ENCODE measurements at places on chromosomes 11 and 22.
A peak's percentile ranks its signal among the peaks of the same experiment; 100 is the strongest.

- no peak for DNase-seq
These were observed 22.3 kb upstream of the A4GALT start for GRCh38 chr22:42742940-42743339.

- no peak for DNase-seq
These were observed 905.5 kb upstream of the RAG2 start for GRCh38 chr11:37503411-37504059.

- DNase-seq: peak; percentile 7
These were observed 59.4 kb downstream of the DDI1 start for GRCh38 chr11:104095791-104096190.

- DNase-seq: no peak
These were observed 106.4 kb upstream of the CCDC90B start for GRCh38 chr11:83392556-83392955.

GRCh38 chr11:93169950-93170561, 27.7 kb downstream of the SLC36A4 start:
- peak; percentile 65 for DNase-seq

DNA sequence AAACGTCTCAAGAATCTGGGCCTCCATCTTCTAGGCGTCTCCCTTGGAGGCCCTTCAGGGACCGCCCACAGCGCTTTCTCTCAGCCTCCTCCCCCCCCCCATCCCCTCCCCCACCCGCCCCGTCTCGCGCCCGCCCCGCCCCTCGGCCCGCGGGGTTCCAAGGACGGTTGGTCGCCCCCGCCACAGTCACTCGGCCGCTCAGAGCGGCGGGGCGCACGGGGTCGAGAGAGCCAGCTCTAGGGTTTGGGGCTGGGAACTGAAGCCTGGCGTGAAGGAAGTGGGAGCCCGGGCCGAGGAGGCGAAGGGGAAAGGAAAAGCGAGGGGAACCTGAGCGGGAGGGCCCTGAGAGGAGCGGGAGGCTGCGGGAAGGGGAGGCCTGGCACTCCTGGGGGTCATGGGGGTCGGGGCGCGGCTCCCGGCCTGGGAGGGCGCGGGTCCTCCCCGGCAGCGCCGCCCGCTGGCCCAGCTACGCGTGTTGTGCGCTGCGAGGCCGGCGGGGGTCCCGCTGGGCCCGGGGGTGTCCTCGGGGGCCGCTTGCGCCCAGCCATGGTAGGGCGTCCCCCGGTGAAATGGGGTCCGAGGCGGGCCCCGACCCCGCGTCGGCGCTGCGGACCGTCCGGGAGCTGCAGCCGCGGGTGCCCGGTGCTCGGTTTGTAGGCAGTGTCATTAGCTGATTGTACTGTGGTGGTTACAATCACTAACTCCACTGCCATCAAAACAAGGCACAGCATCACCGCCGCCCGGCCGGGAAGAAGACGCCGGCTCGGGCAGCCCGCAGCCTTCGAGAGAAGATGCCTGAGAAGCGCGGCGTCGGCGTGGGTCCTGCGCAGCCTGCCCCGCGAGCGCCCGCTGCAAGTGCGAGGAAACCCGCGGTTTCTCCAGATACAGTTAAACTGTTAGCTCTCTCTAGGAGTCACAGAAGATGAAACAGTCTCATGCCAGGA, at the start of gene BTG4:
TSS of gene BTG4 (minus strand) at position 91 of the 944 bp plus-strand sequence. CDS start 13,610 bp downstream, outside the sequence.
- DNase-seq: no peak

GRCh38 chr11:73398132-73398526, 21.9 kb downstream of the RELT start:
- no peak for DNase-seq

DNA sequence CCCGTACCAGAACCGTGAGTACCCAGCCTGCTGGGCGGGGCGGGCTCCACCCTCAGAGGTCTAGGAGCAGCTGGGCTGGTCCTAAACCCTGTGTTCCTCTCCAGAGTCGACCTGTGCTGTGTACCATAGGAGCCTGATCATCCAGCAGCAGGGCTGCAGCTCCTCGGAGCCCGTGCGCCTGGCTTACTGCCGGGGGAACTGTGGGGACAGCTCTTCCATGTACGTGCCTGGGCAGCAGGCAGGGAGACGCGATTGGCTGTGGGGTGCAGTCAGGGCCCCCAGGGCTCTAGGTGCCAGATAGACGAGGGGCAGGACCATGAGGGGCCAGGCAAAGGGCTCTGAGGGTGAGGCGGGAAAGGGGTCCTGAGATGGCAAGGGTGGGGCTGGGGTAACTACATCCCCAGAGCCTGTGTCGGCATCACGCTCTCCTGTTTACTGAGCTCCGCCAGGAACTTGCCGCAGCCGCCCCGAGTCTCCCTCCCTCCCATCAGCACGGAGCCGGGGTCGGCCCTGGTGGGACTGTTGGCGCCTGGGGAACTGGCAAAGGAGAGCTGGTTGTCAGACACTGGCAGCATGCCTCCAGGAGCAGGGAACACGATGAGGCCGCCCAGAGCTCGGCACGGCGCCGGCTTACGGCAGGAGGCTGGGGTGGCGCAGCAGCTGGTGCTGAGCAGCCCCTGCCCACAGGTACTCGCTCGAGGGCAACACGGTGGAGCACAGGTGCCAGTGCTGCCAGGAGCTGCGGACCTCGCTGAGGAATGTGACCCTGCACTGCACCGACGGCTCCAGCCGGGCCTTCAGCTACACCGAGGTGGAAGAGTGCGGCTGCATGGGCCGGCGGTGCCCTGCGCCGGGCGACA, 22.9 kb upstream of the MUC5B start:
- DNase-seq: no peak

DNA sequence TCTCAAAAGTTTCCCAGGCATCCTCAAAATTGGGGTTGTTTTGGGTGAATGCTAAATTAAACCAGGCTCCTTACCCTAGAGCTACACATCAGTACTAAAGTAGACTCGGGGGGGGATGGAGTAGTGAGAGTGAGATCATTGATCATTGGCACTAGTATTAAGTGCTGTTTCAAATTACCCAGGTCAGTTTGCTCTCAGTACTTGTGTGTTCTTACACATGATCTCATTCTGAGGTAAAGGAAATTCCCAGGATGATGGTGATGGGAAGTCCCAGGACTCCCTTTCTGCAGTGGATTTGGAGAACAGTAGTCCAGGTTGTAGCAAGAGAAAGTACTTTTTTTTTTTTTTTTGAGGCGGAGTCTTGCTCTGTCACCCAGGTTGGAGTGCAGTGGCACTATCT, 12.5 kb downstream of the RBM4 start:
- no peak for DNase-seq

- no peak for DNase-seq
These were observed 85.0 kb upstream of the PITPNB start for GRCh38 chr22:28004021-28004420.

GRCh38 chr11:16833026-16833425, 94.6 kb downstream of the C11orf58 start:
- DNase-seq: no peak

- peak; percentile 35 for DNase-seq
These were observed 59.0 kb upstream of the TBCEL start for GRCh38 chr11:120964857-120965256.

DNA sequence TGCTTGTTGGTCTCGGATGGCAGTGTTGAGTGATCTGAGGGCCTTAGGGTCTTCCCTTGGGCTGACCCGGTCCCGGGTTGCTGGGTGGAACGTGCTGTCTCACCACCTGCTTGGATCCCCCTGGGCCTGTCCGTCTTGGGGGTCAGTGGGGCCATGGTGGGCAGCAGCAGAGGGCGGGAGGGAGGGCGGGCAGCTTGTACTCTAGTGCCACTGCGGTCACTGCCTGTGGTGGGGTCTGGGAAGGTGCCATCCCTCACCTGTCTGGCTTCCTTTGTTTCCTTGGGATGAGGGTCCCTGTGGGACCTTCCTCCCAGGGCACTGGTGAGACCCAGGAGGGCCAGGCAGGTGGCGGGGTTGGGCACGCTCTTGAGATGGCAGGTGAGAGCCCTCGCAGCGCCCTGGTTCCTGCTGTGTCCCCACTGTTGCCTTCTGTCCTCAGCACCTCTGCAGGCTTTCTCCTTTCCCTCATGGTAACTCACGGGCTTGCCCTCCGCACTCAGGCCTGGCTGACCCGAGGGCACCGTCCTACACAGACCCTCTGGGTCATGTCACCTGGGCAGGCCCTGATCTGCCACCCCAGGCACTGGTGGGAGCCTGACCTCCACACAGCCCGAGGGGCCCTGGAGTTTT, 34.2 kb downstream of the TBC1D22A start:
- no peak for DNase-seq

DNA sequence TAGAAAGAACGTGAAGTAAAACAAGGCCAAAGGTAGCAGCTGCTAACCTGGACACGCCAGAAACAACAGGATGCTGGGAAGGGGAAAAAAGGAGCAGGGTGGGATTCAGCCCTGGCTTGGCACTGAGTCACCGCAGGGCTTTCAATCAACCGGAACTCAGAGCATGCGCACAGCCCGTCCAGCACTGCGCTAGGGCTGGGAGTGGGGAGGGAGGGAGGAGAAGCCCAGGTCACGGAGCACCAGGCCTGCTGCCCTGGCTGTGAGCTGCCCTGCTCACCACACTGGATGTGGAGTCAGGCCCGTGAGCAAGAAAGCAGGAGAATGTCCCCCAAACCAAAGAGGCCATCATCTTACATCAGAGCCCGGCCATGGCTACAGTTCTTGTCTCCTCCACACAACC, 51.5 kb downstream of the APOL1 start:
- DNase-seq: no peak

- DNase-seq: peak; percentile 54
These were observed 4.2 kb downstream of the VPS26B start for GRCh38 chr11:134228625-134229024.

DNA sequence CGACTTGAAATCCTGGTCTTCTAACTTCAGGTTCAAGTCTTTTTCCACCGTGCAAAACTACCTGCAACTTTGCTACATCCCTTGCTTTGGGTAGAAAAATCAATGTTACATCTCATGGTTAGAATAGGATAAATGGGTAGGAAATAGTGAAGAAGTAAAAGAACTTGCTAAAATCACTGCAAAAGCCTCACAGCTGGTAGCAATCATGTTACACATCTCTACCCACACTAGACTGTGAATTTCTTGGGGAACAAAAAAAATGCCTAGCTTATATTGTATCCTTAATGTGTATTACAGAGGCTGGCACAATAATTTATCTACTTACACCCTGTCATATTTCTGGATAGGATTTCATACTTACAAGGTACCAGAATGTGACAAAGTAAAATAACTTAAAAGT, 133.8 kb downstream of the FAM181B start:
- no peak for DNase-seq

All from adipocyte (in vitro differentiated cells).